ENCODE measurements at places on chromosomes 7 and 10. TPM values are rescaled to one million over a fixed set of nuclear protein-coding genes. Genes with fewer than 3 reads are reported as not detected.

Gene SH2B2
- 4.7 TPM for polyA plus RNA-seq

Gene TEX47
- not detected for polyA plus RNA-seq

Gene CUBN
- 1.2 TPM for polyA plus RNA-seq

Gene EMX2
- polyA plus RNA-seq, result 0.33 TPM

Gene KCND2
- polyA plus RNA-seq, result 0.24 TPM

Gene LGI1
- polyA plus RNA-seq, result 5.0 TPM

Gene DDC
- 10.4 TPM for polyA plus RNA-seq

Gene FAM221A
- 5.6 TPM for polyA plus RNA-seq

Gene ETV1
- polyA plus RNA-seq, result 33.5 TPM

Gene DTX2
- polyA plus RNA-seq, result 83.7 TPM

Gene CTNNA3
- polyA plus RNA-seq, result 0.08 TPM

Gene CHN2
- polyA plus RNA-seq, result 6.8 TPM

DNA sequence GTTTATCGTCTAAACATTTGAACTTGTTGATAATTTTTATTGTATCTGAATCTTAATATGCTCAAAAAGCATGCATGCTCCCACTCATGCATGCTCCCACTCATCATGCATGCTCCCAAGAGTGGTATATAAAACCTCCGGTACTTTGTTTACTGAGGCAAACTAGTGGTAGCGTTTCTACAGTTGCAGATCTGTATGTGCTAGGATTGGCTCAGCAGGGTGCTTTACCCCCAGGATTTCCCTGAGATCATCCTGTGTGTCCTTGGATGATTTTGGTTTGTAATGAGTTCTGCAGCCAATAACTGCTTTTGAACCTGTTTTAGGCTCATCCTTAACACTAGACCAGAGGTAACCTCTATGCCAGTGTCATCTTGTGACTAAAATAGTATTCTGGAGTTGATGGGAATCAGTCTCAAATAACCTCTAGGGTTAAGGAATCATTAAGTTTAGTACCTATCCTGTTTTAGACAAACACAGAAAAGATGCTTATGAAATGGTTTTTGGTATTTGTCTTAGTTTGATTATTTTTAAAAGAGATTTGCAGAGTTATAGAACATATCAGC, 40.4 kb downstream of the PHTF2 start:
- no peak for DNase-seq

- no peak for DNase-seq
Observed at GRCh38 chr10:12042409-12042796, 206 bp downstream of the UPF2 start.

- no peak for DNase-seq
Observed at GRCh38 chr10:62926407-62926806, 110.2 kb upstream of the EGR2 start.

DNA sequence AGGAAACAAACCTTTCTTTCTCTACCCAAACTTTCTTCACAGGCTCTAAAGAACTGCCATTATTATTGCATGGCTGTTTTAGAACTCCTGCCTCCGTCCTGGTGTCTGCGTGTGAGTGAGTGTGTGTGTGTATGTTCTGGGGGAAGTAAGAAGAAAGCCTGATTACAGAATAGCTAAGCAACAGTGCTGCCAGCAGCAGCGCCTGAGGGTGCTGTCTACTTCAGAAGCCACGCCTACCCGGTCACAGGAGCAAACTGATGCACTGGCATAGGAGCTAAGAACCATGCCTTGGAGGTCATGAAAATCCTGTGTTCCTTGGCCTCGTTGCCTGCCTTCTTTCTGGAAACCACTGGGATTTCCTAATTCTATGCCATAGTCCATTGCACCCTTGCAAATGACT, 25.2 kb downstream of the LIPK start:
- DNase-seq, result peak; percentile 5

GRCh38 chr7:151900986-151901621, 24.2 kb upstream of the PRKAG2 start:
- DNase-seq, result no peak

DNA sequence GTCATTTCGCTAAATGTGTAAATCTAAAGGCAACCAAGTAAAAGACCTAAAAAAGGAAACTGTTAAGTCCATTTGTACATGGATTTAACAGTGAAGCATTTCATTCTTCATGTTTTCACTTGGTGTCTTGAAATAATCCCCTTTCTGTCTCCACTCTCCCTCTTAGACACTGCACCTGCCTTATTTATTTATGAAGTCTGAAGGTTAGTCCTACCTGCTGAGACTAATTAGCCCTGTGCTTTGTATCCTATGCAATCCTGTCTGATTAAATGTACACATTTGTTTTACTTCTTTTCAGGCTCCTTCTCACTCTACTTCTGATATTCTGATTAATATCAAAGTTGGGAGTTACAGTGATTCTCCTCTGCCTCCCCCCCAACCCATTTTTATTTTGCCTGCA, 1.9 kb upstream of the TCF7L2 start:
- DNase-seq, result no peak

DNA sequence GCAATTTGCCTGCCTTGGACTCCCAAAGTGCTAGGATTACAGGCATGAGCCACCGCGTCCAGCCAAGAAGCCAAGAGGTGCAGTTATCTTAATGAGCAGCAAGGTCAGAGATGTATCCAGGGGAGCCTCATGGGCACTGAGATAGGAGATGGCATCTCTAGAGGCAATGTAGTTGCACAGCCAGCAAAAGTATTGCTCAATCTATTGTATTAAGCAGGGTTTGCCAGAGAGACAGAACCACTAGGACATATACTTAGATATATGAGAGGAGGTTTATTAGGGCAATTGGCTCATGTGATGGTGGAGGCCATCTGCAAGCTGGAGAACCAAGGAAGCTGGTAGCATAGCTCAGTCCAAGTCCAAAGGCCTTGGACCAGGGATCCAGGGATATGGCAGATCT, 16.3 kb upstream of the VPS26A start:
- DNase-seq, result no peak

DNA sequence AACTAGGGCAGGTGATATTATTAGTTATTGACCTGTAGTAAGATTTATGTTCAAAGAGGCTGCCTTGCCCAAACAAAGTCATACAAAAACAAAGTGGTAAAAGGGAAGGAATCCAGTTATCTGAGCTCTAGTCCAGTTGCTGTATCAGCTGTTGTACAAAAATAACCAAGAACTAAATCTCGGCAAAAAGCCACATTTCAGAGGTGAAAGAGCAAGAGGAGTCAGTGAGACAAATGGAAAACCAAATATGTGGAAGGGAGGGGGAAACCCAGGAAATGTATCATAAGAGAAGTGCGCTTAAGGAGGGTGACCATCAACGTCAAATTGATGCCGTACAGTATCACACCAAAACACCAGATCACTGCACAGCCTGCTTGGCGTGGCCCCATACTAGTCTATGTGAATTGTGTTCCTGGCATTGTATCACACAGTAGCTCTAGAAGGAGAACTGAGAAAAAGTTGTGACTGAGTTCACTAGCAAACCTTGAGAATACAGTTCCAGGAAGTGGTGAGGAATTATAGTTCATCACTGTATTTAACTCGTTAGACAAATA, 6.4 kb downstream of the AGBL3 start:
- DNase-seq, result no peak

DNA sequence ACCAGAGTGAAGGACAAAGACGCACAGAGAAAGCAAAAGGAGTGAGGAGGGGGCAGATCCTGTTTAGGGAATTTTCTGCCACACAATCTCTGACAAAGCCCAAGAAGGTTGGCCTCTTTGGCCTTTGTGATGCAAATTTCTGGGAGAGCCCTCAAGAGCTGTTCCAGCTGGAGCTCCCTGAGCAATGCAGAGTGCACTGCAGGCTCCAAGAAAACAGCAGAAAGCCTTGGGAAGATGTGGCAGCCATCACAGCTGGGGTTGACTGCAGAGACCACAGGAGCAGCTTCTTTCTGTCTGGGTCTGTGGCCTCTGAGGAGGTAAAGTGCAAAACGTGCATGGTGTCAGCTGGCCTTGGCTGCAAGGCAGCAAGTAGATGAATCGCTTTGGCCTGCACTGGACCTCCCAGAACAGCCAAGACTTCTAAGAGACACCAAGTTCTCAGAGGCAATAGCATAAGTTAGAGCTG, 200.2 kb downstream of the ELMO1 start:
- peak; percentile 73 for DNase-seq

- no peak for DNase-seq
Observed at GRCh38 chr10:69329721-69330178, 51.5 kb downstream of the HK1 start.

- DNase-seq, result no peak
Observed at GRCh38 chr7:86209036-86209435, 434.7 kb upstream of the GRM3 start.

DNA sequence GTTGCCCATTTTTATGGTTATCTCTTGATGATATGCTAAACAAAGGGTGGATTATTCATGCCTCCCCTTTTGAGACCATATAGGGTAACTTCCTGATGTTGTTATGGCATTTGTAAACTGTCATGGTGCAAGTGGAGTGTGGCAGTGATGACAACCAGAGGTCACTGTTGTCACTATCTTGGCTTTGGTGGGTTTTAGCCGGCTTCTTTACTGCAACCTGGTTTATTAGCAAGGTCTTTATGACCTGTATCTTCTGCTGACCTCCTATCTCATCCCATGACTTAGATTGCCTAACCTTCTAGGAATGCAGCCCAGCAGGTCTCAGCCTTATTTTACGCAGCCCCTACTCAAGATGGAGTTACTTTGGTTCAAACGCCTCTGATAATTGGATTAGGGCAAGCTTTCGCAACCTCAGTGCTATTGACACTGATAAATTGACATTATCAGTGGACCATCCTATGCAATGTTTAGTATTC, 36.9 kb downstream of the BAG3 start:
- no peak for DNase-seq

- no peak for DNase-seq
Observed at GRCh38 chr10:34899161-34899560, 84.1 kb upstream of the PARD3 start.

GRCh38 chr7:25098096-25099046, 26.7 kb downstream of the CYCS start:
- DNase-seq, result peak; percentile 47

GRCh38 chr7:147593271-147594057, 997.1 kb upstream of the C7orf33 start:
- no peak for DNase-seq

DNA sequence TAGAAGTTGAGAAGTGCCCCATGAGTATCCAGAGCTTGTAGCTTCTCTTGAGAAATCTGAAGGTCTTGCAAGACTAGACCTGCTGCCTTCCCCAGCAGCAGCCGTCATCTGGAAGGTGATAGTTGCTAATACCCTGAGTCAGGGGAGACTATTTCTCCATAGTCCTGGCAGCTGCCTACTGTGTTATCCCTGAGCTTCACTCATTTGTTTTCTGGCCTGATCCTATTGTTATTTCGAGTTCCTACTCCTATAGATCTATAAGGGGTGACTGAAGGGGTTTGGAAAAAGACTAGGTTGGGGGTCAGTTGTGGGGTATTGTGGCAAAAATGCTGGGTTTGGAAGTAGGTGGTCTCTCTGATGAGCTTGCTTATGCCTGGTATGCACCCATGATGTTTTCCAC, 297.8 kb downstream of the CNTNAP2 start:
- DNase-seq, result no peak

- no peak for DNase-seq
Observed at GRCh38 chr7:17094963-17095574, 203.4 kb upstream of the AHR start.

GRCh38 chr10:68202960-68203353, 29.0 kb downstream of the ATOH7 start:
- DNase-seq, result peak; percentile 34

DNA sequence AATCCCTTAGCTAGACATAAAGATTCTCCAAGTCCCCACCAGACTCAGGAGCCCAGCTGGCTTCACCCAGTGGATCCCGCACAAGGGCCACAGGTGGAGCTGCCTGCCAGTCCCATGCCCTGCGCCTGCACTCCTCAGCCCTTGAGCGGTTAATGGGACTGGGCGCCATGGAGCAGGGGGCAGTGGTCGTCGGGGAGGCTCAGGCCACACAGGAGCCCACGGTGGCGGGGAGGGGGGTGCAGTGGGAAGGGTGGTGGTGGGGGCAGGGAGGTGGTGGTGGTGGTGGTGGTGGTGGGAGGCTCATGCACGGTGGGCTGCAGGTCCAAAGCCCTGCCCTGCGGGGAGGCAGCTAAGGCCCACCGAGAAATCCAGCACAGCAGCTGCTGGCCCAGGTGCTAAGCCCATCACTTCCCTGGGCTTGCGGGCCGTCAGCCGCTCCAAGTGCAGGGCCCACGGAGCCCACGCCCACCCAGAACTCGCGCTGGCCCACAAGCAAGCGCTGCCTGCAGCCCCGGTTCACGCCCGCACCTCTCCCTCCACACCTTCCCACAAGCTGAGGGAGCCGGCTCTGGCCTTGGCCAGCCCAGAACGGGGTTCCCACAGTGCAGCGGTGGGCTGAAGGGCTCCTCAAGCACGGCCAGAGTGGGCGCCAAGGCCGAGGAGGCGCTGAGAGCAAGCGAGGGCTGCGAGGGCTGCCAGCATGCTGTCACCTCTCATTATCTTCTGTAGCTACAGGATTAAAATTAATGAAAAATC, 732.5 kb upstream of the POM121L12 start:
- no peak for DNase-seq

DNA sequence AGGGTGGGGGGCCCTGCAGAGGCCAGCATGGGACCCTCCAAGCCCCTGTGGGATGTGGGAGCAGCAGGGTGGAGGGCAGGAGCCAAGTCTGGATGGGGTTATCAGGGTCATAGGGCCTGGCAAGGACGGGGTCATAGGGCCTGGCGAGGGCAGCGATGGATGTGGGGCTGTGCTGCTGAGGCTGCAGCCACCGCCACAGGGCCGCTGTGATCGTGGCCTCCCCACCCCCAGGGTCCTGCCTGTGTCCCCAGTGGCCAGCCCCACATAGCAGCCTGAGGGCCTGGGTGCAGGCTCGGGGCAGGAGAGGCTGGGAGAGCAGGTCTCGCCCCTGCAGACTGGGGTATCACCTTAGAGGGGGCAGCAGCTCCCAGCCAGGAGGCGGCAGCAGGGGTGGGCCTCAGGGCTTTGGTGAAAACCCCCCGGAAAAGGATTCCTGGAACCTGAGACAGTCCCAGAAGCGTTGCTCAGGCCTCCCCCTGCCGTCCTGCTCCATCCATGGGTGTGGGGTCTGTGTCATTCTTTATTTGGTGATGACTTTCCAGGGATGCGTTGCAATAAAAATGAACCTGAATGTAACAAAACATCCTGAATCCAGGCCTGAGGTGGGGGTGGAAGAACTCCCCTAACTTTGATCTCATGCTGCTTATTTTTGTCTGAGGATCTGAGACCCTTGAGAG, 107.3 kb upstream of the SHH start:
- DNase-seq, result no peak

DNA sequence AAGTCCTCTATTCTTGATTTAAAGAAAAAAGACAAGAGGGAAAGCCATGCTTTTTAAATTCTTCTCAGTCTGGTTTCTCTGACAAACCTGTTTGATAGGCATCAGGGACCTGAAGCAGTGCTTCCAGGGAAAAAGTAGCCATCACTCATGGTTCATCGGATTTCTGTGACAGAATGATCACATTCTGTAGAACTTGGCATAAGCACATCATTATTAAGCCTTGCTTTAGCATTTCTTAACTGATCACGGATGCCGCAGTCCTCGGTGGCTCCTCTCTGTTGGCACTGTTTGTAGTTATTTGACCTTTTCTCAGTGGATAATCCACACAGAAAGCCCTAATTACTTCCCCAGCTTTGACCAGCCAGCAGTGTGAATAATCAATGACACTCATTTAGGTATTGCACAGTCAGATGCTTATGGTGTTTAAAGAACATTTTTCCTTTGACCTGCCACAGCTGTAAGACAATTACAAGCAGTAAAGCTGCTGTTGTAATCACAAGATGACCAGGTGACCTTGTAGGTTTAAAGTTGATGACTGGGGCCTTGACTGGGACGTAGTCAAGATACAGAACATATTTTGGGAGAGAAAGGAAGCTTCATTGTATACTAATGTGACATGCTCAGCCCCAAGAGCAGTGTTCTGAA, 64.4 kb upstream of the SKAP2 start:
- DNase-seq, result no peak
